ENCODE measurements at places on chromosomes 16 and 17. TPM values are rescaled to one million over a fixed set of nuclear protein-coding genes. Genes with fewer than 3 reads are reported as not detected.
A peak's percentile ranks its signal among the peaks of the same experiment; 100 is the strongest.

The OR1A1 gene
- polyA plus RNA-seq, result not detected

The ADGRG1 gene
- polyA plus RNA-seq, result 18.6 TPM

The CX3CL1 gene
- polyA plus RNA-seq, result 8.4 TPM

The GINS3 gene
- polyA plus RNA-seq, result 9.5 TPM

GRCh38 chr17:74763565-74764387, 12.4 kb downstream of the NAT9 start:
- peak; percentile 75 for DNase-seq

GRCh38 chr16:11909653-11910545, 5.9 kb downstream of the GSPT1 start:
- DNase-seq, result no peak

- DNase-seq, result no peak
Observed at GRCh38 chr16:50136399-50136798, 16.7 kb upstream of the TENT4B start.

DNA sequence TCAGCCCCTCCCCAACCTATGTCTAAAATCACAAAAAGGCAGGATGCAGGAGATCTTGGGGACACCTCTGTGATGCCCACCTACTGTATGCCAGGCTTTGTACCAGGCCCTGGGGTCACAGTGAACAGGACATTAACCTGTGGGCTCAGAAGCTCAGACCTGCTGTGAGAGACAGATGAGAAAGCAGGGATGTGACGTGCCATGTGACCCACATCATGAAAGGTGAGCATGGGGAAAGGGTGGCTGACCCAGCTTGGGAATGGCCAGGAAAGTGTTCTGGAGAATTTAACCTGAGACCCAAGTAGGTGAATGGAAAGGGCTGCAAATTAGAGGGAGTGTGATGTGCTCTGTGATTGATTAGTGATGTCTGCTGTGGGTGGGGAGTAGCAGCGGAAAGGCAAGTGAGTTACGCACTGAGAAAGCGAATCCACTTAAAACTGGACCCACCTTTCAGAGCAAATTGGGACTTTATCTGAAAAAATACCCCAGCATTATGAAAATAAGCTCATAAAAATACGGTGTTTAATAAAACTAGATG, 132.2 kb downstream of the IRF8 start:
- DNase-seq, result no peak

DNA sequence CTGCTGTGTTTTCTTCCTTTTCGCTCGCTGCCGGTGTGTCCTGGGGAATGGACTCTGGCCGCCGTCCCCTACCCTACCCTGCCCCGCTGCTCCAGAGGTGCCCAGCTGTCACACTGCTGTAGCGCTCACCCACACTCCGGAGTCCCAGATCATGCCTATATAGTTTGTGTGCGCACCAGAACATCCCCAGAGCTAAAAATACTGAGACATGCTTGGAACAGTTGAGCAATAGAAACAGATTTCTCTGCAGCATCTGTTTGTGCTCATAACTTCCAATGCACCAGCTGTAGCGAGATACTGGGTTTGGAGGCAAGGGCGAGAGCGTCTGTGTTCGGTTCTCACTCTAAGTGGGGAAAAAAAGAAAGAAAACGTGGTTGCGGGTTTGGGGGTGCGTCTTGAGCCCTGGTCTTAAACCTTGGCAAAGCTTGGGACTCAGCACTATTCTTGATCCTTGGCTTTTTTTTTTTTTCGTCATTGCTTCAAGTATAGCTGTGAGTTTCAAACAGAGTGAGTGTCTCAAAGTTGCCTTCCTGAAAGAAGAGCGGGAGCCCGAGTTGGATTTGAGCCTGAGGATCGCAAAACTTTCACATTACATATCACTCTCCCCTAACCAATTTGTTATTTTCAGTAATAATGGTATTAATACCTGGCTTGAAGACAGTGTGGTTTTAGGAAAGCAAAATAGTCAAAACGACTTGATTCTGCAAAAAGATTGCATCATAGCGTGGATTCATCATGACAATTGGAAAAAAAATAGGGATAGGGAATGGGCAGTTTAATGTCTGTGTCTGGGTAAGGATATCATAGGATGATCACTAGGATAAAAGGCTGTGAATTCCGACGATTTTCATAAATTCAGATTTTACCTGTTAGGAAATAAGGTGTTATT, 621 bp downstream of the KCNJ2 start:
- DNase-seq, result peak; percentile 56

GRCh38 chr16:3363793-3364192, 8.1 kb downstream of the OR2C1 start:
- no peak for DNase-seq

- no peak for DNase-seq
Observed at GRCh38 chr17:5816491-5817070, 232.3 kb upstream of the NLRP1 start.

- no peak for DNase-seq
Observed at GRCh38 chr17:7611635-7612293, 2.9 kb downstream of the FXR2 start.

DNA sequence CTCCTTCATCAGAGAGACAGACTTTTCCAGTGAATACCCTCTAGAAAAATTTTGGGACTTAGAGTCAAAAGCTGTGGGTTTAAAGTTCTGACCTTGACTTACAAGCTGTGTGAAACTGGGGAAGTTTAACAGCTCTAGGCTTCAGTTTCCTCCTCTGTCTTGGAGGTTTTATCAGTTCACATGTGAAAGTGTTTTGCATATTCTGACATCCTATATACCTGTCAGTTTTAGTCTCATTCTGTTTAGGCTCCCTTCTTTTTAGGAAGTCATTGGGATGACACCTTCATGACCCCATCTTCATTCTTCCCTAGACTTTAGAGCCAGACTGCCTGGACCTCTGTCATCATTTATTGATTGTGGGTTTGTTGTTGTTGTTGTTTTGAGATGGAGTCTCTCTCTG, 44.4 kb downstream of the YPEL2 start:
- DNase-seq, result no peak

GRCh38 chr16:49644145-49644463, 211.8 kb downstream of the ZNF423 start:
- peak; percentile 32 for DNase-seq
